ENCODE measurements at places on chromosomes 5 and 9.

- no peak for DNase-seq
Observed at GRCh38 chr5:9716838-9717281, 86.7 kb upstream of the TAS2R1 start.

- DNase-seq = no peak
Observed at GRCh38 chr5:40585537-40586267, 94.0 kb upstream of the PTGER4 start.

DNA sequence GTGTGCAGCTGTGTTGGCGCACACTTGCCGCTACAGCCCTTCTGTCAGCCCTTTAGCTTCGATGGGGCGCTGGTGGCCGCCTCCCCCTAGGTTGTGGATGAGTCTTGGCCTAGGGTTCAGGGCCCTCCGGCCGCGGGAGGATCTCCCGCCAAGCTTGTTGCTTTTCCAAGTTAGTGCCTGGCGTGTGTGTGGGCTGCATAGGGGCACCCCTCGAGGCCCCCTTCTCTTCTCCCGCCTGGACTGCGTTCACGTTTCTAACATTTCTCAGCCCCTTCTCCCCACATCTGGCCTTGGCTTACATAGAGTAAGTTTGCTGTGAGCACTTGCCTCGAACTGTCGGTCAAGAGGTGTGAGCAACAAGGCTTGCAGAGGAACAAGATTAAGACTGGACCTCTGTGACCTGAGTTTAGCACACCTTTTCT, 413 bp upstream of the OXCT1 start:
- DNase-seq = no peak

- DNase-seq = no peak
Observed at GRCh38 chr5:56552612-56553268, 262.6 kb upstream of the MAP3K1 start.

DNA sequence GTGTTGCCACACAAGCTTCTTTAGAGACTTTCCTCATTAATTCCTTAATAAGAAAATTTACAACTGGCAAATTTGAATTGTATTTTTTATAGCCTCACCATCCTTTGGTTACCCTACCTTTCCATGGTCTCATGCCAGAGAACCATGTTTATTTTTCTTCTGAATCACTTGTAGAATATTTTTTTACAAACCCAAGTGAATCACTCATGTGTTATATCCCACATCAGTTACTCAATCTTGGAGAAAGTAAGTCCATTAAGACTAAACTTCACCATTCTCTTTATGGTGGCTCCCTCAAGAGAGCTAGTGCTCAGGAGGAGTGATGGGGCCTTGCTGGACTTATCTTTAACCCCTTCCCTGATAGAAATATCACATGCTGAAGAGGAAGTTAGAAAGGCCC, 128.9 kb downstream of the SUSD1 start:
- DNase-seq = no peak

DNA sequence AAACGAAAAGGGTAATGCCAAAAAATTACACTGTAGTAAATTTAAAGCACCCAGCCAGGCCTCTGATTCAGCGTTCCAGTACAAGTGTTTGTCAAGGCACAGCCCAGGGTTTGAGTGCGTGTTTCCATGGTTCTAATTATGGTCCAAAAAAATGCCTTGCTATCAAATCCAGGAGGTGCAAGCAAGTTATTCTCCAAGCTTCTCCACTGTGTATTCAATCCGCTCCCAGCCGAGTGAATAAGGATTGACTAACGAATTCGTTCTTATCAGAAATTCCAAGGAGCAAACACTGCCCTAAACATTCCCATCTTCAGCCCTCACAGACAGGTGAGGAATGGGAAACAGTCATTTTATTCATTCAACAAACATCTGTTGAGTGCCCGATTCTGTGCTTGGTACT, 103.3 kb upstream of the WWC1 start:
- DNase-seq = no peak

GRCh38 chr5:78527925-78528324, 120.6 kb downstream of the LHFPL2 start:
- no peak for DNase-seq

- no peak for DNase-seq
Observed at GRCh38 chr5:107470295-107470582, 200.5 kb downstream of the EFNA5 start.

DNA sequence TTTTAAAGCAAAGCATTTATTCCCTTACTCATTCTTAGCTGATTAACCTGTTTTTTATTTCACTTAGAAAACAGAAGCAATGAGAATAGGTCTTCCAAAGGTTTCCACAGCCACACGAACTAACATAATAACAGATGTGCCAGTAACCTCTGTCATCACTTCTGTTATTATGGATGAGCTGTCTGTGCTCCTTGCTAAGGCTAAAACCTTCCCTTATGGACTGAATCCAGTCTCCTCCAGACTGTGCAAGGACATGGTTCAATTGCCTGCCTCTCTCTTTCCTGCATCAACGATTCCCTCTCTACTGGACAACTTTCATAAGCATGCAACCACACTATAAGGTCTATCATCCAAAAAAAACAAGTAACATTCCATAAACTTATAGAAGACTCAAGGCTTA, 1446.2 kb downstream of the MAT2B start:
- DNase-seq = no peak

GRCh38 chr5:172347496-172348052, 64.0 kb upstream of the UBTD2 start:
- DNase-seq = no peak

GRCh38 chr9:113526841-113527240, 63.3 kb downstream of the RGS3 start:
- DNase-seq = no peak

- DNase-seq = no peak
Observed at GRCh38 chr5:153237671-153238332, 252.7 kb upstream of the GRIA1 start.

DNA sequence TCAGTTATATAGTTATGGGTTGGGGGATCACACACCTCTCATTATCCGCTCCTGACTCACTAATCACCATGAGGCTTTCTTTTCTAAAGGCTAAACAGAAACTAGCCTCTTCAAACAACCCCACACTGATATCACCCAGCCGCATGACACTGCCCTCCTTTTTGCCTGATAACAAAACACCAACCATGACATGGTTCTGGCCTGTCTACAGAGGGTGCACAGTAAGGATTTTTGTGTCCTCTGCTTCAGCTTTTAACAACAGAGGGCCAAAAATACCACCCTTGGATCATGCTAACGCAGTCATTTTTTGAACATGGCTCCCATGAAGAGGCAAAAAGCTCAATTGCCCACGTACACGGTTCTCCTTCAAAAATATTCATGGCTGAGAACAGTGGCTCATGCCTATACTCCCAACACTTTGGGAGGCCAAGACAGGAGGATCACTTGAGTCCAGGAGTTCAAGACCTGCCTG, 4.0 kb downstream of the CMBL start:
- DNase-seq = no peak

DNA sequence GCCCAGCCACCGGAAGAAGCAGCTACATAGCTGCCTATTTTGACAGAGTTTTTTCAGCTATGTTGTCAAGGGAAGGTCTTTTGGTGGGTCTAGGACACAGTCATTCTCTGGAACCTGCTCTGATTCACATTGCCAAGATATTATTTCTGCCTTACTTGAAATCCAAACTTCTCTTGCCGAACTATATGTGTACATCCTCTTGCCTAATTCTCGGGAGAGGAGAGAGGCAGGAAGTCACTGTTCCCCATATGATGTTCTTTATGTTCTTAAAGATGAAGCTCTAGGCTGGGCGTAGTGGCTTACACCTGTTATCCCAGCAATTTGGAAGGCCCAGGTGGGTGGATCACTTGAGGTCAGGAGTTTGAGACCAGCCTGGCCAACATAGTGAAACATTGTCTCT, 8.6 kb downstream of the TMEM252 start:
- no peak for DNase-seq

- DNase-seq = no peak
Observed at GRCh38 chr5:168317096-168317520, 25.7 kb downstream of the WWC1 start.

DNA sequence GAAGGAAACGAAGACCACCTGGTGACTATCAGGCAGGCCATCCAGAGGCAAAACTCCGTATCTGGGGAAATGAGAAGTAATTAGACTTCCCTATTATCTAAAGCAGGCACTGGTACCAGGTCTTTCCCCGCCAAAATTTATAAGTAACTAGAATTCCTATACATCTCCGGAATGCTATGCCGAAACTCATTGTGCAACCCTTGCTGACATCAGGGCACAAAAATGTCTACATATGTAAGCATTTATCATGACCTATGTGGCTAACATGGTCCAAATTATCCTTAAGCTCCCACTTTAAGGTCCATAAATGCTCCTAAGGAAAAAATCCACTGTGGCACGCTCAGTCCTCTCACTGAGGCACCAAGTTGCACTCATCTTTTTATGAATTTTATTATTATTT, 17.8 kb downstream of the ACTL7B start:
- DNase-seq = no peak

DNA sequence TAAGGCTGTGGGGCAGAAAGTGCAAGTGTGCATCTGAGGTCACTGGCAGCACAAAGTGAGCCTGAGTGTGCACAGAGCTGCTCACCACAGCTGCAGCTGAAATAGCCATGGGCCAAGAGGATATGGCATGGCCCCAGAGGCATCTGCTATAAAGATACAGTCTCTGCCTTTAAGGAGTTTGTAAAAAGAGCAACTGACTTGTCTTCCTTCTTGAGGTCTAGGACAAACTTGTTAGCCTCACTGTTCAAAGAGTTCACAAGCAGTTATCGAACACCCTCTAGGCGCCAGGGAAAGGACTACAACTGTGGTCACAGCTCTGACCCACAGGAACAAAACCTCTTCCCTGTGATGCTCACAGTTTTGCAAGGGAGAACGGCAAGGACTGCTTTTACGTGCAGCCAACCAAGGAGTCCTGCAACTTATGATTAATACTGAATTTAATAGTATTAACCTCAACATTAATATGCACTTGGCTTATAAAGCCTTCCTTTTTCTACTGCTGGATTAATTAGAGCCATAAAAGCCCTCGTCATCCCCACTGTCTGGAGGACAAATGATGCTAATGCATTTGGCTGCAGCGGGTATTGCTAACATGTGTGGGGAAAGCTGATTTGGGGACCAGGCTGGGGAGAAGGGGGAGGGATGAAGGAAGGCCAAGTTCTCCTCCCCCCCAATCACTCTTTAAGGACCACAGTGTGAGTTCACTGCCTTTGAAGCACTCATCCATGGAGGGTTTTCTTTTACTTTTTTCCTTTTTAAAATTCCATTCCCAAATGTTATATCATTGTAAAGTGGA, 189.8 kb upstream of the TRIM32 start:
- DNase-seq = no peak

- no peak for DNase-seq
Observed at GRCh38 chr9:98992885-98993569, 49.3 kb downstream of the COL15A1 start.

DNA sequence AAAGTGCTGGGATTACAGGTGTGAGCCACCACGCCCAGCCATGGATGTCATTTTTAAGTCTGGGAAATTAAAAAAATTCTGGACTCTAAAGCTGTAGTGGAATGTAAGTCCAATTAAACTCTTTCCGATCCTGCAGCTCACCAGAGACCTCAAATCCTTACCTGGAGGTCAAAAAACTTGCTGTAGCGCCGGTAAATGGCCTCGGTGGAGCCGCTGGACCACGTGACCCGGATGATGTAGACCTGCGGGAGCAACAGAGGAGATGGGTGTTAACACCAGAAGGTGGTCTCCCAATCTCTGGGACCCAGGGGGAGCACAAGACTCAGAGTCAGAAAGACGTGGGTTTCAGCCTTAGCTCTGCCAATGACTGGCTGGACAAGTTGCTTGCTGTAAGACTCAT, 32.1 kb downstream of the SH3PXD2B start:
- DNase-seq = no peak

DNA sequence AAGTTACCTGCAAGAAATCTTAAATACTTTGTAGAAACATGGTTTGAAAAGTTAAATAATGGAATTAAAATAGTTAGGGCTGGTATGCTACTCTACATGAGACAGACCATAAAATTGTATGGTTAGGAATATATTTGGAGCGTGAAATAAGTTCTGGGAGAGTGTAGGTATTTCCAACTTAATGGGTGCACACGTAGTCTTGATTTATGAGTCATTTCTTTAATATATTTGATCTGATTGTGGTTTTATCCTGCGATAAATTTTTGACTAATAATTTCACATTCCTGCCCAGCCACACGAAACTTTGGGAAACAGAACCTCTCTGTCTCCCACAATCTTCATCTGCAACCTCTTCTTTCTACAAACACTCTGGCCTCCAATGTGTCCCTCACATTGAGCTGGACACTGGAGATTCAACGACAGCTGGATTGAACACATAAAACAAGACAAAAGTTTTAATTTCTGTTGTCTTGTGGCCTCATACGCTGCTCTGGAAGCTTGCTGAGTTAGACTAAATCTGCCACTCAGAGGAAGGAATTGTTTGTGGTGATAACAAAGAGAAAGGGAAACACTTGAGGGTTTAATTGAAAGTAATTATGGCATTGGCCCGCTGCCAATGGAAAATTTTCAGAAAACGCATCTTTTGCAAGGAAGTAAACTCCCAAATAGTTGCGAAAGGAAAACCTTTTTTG, 201.8 kb upstream of the ZNF608 start:
- DNase-seq = no peak

- DNase-seq = no peak
Observed at GRCh38 chr5:142803428-142804125, 33.4 kb downstream of the ARHGAP26 start.
